ENCODE measurements at places on chromosomes 2 and 18. TPM values are rescaled to one million over a fixed set of nuclear protein-coding genes. Genes with fewer than 3 reads are reported as not detected.

SERPINB3 gene
- not detected for total RNA-seq

ORMDL1 gene
- 62.6 TPM for total RNA-seq

- no peak for DNase-seq
Observed at GRCh38 chr2:85732467-85733120, 21.2 kb upstream of the ATOH8 start.

WNT10A gene
- total RNA-seq = 20.6 TPM

KCTD18 gene
- total RNA-seq = 12.3 TPM

DNA sequence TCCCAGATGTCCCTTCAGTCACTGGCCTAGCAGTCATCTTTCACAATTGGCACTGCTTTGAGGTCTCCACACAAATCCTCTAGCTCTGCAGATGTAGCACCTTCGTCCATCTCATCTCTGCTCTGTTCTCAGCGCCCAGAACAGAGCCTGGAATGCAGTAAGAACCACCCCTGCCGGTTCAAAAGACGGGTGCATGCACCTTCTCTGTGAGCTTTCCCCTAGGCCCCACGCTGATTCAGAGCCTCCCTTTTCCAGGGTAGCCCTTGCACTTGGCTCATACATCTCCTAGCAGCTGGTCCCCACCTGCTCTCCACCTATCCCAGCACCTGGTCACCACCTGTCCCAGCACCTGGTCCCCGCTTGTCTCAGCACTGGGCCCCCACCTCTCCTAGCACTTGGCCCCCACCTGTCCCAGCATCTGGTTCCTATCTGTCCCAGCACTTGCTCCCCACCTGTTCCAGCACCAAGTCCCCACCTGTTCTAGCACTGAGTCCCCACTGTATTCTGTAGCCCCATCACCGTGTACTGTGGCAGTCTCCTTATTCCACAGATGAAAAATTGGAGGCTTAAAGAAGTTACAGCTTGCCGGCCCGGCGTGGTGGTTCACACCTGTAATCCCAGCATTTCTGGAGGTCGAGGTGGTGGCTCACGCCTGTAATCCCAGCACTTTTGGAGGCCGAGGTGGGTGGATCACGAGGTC is 4.7 kb upstream of the KCNF1 start:
- no peak for DNase-seq
